ENCODE measurements at places on chromosomes 3 and 15. TPM values are rescaled to one million over a fixed set of nuclear protein-coding genes. Genes with fewer than 3 reads are reported as not detected.

- no peak for DNase-seq
Observed at GRCh38 chr15:75058127-75058905, 34.9 kb downstream of the PPCDC start.

- DNase-seq = no peak
Observed at GRCh38 chr3:122800031-122800430, 5.2 kb downstream of the SLC49A4 start.

GRCh38 chr15:73228128-73228646 lies 140.6 kb downstream of the HCN4 start:
- no peak for DNase-seq

- DNase-seq = no peak
Observed at GRCh38 chr15:93312891-93313486, 224.0 kb upstream of the RGMA start.

TRIM69 gene
- total RNA-seq = 13.0 TPM

DNA sequence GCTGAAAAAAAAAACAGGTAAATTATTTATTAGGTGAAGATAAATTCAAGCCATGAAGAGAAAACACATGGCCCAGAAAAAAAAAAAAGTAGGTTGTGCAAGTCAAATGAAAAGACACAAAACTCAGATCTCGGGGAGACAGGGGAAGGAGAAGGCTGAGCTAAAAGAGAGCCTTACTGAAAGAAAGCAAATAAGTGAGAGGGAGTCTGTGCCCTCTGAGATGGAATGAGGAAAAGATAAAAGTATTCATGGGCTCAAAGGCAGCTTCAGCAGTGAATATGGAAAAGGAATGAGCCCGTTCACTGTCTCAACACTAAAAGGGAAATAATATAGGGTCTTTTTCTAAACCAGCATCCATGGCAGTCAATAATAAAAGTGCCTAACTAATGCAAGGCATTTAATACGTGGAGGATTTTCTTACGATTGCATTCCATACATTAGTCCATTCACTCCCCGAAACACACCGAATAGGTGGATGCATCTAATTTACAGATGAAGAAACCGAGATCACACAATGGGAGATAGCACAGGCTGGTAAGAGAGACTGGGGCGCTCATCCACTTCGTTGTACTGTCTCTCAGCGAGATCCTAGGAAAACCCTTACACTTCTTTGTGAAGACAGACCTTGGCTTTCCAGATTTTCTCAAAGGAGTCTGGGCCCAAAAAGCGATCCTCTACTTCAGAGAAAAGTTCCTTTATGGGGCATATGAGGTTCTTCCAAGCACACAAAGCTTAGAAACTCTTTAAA lies 1.1 kb downstream of the TFDP2 start:
- no peak for DNase-seq

DNA sequence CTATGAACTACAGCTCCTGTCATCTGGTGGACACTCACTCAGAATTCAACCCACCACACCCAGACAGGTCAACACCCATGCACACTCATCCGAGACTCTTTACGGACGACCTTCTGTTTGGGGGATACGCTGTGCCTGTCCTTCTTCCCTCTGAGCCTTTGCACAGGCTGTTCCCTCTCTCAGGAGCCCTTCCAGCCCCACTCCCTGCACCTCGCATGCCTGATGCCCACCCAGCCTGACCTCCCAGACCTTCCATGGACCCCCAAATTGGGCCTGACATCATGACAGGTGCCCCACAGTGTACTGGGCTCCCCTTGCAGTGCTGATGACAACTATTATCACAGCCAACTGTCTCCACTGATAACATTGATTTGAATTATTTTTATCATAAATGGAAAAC lies 135.8 kb downstream of the NSMCE3 start:
- no peak for DNase-seq

SLITRK3 gene
- total RNA-seq = not detected

Data from endothelial cell of umbilical vein (primary cell).